ENCODE measurements at places on chromosomes 13 and 19.

- DNase-seq: no peak
Observed at GRCh38 chr13:59837101-59837500, 326.6 kb downstream of the DIAPH3 start.

DNA sequence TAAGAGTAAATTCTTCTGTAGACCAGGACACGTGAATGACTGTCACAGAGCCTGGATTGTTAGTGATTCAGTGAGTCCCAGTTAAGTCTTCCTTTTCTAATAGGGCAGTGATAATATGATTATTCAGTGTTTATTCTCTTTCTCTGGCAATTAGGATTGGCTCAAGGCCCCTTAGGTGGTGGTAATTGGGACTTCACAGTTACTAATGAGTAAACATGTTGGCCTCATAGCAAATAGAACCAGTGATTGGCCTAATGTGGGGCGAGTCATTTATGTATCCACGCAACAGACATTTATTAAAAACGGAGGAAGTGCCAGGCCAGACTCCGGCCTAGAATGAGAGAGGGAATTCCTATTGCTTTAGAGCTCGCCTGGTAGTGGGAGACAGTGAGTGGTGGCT is 72.4 kb downstream of the SHISA2 start:
- DNase-seq: no peak

DNA sequence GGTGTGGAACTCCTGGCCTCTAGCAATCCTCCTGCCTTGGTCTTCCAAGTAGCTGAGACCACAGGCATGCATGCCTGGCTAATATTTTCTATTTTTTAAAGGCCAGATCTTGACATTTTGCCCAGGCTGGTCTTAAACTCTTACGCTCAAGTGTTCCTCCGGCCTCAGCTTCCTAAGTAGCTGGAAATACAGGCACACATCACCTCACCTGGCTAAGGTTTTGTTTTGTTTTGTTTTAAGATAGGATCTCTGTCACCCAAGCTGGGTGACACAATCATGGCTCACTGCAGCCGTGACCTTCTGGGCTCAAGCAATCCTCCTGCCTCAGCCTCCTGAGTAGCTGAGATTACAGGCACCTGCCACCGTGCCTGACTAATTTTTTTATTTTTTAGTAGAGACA is 5.5 kb upstream of the RLN3 start:
- no peak for DNase-seq

- DNase-seq: no peak
Observed at GRCh38 chr19:30252214-30252613, 120.0 kb upstream of the ZNF536 start.

DNA sequence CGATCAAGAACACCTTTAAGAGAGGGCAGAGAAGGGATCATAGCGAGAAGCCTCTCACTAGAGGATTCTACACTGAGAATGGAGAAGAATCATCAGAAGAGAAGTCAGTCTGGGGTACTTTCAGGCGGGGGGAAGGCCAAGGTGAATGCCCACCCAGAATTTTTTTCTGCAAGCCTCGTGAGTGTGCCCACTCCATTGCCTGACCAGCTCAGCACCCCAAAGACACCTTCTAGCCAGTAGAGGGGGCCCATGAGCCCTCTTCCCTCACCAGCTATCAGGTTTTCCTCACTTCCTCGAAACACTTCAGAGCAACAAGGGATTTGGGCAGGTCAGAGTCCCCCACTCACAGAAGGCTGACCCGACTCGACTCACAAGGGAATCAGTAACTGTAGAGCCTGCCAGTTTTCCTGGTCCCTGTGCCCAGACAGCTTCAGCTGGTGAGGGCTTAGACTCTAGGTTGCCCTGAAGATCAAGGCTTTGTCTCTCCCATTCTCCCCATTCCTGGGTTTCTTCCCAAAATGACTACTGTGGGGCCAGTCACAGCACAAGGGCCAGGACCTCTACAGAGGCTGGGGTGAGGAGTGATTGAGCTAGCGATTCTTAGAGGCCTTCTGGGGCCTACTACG is 18.4 kb downstream of the NLRP13 start:
- no peak for DNase-seq

- no peak for DNase-seq
Observed at GRCh38 chr13:50587115-50587514, 256.4 kb downstream of the DLEU7 start.

- DNase-seq: no peak
Observed at GRCh38 chr13:41470196-41470595, 12.8 kb downstream of the RGCC start.

DNA sequence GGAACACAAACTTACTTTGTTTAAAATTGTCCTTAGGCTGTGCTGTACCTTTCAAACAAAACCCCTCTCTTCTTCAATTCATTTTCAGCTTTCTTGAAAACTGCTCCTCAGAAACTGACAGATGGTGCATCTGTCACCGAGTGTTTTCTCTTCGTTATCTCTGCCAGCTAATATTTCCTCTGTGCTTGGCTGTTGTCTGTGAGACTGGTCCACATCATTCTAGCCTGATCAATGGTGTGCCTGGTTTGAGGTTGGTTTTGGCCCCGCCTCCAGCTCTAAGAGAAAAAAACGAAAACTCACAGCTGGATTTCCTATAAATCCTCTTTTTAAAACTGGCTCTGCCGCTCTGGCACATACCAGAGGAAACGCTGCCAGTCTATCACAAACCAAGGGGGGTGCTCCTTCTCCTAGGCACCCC is 79.7 kb downstream of the STARD13 start:
- DNase-seq: no peak

GRCh38 chr13:59883885-59884284 is 279.8 kb downstream of the DIAPH3 start:
- no peak for DNase-seq

- DNase-seq: no peak
Observed at GRCh38 chr19:41877916-41878905, 1.1 kb downstream of the CD79A start.

DNA sequence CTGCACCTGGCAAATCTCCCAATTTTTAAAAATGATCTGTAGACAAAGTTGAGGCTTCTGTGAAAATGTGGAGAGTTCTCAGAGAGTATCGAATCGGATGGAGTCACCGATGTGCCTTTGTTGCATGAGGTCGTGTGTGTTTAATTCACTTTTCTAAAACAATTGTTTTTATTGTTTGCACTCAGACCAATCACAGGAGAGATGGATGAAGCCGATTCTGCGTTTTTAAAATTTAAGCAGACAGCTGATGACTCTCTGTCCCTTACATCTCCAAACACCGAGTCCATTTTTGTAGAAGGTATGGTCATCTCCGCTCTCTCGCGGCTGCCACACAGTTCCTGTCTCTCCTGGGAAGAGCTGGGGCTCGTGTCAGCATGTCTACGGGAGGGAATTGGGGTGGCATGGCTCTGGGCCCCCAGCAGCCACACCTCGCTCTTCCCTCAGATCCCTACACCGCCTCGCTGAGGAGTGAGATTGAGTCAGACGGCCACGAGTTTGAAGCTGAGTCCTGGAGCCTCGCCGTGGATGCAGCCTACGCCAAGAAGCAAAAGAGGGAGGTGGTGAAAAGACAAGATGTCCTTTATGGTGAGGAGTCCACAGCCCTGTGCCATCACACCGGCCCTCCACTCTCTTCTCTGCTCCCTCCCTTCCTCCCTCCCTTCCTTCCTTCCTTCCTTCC is 47.2 kb downstream of the PEX11G start:
- DNase-seq: no peak

- DNase-seq: no peak
Observed at GRCh38 chr13:47121092-47121763, 224.4 kb upstream of the HTR2A start.

- no peak for DNase-seq
Observed at GRCh38 chr13:91630946-91631345, 232.5 kb downstream of the GPC5 start.

- no peak for DNase-seq
Observed at GRCh38 chr19:39401070-39401548, 5.5 kb upstream of the ZFP36 start.

DNA sequence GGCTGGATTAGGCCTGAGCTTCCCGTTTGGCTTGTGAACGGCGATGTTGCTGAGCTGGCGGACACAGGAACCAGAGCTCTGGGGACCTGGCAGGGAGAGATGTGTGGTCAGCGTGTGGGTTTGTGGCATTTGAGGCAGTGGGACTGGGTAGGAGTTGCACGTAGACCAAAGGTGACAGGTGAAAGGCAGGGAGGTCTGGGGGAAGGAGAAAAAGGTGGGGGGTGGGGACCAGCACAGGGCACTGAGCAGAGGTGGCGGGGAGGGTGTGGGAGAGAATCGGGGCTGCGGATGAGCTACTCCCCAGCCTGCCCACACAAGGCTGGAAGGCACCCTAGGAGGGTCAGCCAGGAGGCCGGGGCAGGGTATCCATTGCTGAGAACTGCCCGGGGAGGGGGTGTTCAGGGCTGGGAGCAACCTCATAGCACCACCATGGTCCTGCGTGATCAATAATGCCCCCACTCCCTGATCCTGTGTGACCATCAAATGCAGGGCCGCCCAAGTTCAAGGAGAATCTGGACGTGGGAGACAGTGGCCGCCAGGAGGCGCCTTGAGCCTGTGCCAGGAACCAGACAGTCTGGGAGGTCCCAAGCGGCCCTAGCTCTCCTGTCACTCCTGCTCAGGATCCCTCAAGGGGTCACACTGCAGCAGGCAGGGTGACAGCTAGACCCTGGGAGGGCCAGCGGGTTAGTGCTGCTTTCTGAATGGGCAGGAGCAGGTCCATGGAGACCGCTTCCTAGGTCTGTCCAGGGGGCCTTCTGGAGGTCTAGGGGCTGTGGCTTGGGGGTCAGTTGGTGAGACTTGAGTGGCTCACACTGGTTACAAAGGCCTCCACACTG is 12.8 kb upstream of the SELENOW start:
- DNase-seq: no peak

GRCh38 chr19:12730064-12730463 is 4.4 kb downstream of the TRIR start:
- DNase-seq: no peak

DNA sequence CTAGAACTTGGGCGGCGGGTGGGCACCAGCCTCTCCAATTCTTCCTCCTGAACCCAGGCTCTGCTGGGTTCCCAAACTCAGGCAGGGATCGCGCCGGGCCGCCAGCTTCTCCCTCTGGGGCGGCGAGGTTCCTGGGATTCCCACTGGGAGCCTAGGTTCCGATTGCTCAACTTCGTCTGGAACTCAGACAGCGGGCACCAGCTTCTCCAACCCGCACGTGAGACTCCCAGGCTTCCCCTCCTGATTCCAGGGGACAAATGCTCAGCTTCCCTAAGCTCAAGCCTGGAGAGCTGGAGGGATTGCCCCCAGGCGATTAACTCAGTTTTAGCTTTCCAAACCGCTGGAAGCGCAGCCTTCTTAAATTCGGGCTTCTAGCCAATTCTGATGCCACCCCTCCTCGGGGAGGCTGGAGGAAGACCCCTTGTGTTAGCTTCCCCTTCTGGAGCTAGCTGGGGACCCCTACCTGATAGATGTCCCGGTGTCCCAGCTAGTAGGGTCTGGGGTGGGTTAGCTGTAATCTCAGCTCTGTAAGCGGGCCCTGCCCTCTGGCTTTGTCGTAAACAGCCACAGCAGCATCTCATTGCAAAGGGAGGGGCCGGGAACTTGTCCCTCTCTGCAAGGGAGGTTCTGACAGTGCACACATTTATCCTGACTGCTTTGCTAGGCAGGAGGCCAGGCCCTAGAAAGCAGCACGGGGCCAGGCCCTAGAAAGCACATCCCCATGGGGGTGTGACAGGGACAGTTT is 671 bp downstream of the MCOLN1 start:
- no peak for DNase-seq

DNA sequence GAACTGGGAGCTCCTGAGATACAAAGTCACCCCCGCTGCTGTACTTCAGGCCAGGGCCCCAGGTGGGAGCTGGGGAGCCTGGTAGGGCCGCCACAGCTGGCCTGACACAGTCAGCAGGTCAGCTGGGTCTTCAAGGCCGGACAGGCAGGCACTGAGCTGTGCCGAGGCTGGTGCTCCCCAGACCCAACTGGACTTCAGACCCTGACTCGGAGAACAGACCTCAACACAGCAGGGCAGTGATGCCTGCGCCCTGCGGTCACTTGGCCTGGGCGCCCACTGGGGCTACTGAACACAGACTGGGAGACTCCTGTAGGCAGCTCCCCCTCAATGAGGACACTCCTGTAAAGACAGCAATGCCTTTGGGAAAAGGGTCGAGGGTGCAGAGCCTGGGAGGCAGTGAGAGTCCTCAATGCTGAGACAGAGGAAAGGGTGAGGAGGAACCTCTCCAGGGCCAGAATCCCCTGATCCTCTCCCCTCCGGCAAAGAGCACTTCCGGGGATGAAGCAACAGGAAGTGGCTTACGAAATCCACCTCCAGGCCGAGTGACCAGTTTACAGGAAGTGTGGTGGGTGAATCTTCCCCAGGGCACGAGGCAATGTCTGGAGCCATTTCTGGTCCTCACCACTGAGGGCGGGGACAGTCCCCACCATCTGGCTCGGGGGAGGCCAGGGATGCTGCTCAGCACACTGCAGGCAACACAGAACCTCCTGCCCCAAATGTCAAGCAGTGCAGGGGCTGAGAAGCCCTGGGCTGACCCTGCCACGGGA is 40.8 kb upstream of the ISYNA1 start:
- DNase-seq: no peak

- DNase-seq: no peak
Observed at GRCh38 chr13:48873587-48873986, 102.1 kb upstream of the FNDC3A start.

- DNase-seq: no peak
Observed at GRCh38 chr13:44267980-44268379, 105.6 kb upstream of the SERP2 start.

All from activated CD8-positive, alpha-beta memory T cell treated with anti-CD3 and anti-CD28 coated beads for 1 hour (primary cell).